ENCODE measurements at places on chromosomes 2 and 18. TPM values are rescaled to one million over a fixed set of nuclear protein-coding genes. Genes with fewer than 3 reads are reported as not detected.

GRCh38 chr18:28468901-28469300 lies 292.0 kb upstream of the CDH2 start:
- no peak for DNase-seq

DNA sequence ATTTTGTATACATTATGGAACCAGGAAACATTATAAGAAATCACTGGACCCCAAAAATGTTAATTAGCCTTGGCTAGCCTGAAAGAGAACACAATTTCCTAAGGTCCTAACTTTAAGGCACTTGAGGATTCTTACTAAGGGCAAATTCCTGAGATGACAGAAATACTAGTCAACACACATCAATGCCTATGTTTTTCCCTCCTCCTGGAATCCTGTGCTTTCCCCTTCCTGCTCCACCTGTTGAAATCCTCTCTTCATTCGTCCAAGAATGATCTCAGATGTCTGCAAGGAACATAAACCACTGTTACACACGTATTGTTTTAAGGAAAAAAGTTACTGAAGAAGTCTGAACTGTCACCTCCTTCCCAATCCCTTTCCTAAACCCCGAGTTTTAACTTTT lies 21.2 kb upstream of the DARS1 start:
- DNase-seq, result no peak

GRCh38 chr18:67047334-67047733 lies 443.4 kb upstream of the CDH19 start:
- no peak for DNase-seq

GRCh38 chr2:136384531-136385303 lies 266.8 kb upstream of the CXCR4 start:
- DNase-seq, result no peak

GRCh38 chr18:46293742-46294181 lies 189.6 kb downstream of the HAUS1 start:
- DNase-seq, result no peak

DNA sequence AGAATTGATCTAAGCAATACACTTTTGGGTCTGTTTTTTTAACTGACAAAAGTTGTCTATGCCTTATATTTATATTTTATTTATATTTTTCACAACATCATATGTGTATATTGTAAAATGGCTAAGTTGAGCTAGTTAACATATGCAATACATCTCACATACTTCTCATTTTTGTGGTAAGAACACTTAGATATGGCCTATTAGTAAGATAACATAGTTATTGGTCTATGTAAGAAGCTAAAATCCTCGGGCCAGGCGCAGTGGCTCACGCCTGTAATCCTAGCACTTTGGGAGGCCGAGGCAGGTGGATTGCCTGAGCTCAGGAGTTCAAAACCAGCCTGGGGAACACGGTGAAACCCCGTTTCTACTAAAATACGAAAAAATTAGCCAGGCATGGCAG lies 275.6 kb upstream of the ID2 start:
- DNase-seq, result no peak

CDK15 gene
- polyA plus RNA-seq, result 16.0 TPM

- no peak for DNase-seq
Measured at GRCh38 chr2:14256890-14257289, 375.6 kb upstream of the LRATD1 start.

All from AG04450 (cell line).